ENCODE measurements at places on chromosomes 3 and 15.

- DNase-seq: no peak
These were observed 1009.8 kb downstream of the TUSC7 start for GRCh38 chr3:117719316-117719926.

DNA sequence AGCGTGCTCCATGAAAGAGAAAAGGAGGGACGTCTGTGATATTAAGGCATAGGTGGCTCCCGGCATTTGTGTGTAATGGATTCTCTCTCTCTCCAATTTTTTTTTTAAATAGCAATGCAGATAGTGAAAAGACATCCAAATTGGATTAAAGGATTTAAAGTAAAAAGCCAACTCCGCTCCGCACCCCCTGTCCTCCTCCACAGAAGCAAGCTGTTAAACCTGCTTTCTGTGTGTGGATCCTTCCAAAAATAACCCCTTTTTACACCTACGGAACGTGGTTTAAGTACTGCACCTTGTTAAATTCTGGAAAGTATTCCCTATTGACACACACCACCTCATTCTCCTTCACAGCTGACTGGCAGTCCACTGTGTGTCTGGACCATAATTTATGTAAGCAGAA is 61.6 kb downstream of the ST8SIA2 start:
- no peak for DNase-seq

DNA sequence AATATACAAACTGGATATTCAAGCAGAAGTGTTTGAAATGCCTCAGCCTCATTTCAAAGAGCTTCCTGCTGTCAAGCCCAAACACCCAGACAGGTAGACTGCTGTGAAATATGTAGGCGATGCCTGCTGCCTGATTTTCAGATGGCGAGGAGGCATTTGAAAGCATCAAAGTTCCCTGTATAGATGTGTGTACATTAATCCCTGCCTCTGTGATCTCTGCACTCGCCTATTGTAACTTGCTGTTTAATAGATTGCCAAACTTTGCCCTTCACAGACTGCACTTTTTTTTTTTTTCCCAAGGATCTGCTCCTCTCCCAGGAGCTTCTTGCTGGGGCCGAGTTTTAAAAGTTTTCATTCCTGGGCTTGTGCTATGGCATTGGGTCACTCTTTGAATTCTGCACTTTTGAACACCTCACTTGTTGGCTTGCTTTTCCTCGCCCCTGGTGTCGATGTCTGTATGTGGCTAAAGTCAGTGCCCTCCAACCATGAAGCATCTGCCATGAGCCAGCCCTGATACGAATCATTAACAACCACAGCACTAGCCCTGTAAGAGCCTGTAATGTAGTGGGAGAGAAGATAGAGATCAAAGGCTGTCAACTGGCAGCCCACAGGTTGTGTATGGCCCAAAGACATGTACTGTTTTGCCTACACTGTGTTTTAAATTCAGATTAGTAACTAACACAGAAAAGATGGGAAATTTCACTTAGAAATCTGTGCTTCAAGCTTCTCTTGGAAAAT is 287.6 kb upstream of the ICE2 start:
- DNase-seq: no peak

DNA sequence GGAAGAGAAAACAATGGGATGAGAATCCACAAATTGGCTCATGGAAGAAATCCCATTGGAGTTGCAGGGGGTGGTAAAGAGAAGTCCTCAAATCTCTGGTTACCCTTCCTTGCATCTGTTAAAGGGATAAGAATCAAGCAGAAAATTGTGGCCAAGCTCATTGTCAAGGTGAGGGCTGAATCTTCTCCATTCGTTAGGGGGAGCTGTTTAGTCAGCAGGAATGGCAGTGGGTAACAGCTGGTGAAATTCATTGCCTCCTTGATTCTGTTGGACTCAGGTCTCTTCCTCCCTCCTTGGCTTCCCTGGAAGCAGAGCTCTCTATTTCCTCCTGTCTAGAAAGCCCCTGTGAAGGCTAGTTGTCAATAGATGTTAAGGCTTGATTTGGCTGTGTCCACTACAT is 343.1 kb upstream of the SEMA6D start:
- DNase-seq: no peak

- no peak for DNase-seq
These were observed 638.8 kb upstream of the CFAP20DC start for GRCh38 chr3:59688636-59689035.

DNA sequence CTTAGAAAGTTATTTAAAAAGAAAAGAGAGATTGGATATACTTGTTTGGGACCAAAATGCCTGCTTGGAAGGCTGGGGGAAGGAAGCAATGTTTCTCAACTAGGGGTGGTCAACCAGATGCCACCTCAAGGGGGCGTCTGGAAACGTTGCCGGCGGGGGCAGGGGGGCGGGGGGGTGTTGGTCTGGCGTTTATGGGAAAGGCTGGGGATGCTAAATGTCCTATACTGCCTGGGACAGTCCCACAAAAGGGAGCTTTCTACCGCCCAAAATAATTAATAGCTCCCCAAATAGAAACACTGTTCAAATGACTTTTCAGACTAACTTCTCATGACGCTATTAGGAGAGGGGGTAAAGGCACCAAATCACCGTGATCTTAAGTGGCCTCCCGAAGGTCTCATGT is 2.2 kb downstream of the POLG start:
- DNase-seq: no peak

DNA sequence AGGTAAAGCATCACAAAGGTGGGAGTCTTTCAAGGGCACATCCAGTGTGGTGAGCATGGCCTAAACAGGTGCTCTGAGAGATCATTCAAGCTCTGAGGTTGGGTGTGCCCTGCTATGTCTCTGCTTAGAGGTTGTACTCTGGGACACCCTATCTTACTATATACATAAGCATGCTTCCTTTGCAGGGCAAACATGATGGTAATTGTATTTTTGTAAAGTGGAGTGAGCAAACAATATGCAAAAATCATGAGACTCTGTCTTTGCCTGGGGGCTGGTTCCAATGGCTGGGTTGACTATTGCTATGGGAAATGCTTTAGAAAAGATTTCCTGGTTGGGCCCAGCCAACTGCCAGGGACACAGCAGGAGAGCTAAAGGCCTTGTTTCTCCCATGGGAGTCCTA is 315.1 kb upstream of the TLE3 start:
- DNase-seq: no peak

All from T follicular helper cell (primary cell).